ENCODE measurements at places on chromosomes 4 and X. TPM values are rescaled to one million over a fixed set of nuclear protein-coding genes. Genes with fewer than 3 reads are reported as not detected.

DNA sequence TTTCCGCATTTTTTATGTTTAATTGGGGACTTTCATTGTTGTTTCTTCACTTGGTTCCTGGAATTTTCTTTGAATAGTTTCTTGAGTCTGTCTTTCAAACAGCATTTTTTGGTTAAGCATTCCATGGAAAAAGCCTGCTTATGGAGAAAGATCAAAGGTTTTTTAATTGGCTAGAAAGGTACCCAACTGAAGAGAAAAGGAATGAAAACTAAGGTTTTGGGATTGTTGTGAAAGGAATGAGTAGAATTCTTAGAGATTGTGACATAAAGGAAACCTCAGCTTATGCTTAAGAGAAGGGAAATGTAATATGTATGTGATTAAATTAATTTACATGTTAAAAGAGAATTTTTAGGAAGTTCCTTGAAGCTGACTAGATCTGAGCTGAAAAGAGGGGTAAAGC lies 82.8 kb downstream of the CCKAR start:
- no peak for DNase-seq

ARSJ gene
- 31.0 TPM for total RNA-seq

- DNase-seq = no peak
Observed at GRCh38 chr4:1328267-1329155, 18.5 kb upstream of the UVSSA start.

PPID gene
- 10.6 TPM for total RNA-seq

CTAG2 gene
- not detected for total RNA-seq

DNA sequence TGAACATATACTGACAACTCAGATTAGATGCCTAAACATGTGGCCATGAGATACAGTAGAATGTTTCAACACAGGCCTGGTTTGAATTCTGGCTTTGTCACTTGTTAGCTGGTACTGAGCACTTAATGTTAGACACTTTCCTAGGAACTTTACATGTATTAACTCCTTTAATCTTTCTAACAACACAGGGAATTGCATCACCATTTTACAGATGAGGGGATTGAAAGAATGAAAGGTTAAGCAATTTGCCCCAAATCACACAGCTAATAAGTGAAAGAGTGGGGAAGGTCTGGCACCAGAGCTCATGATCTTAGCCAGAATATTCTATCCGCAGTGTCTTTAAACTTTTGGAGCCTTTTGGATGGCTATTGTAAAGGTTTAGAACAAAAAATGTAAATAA lies 95.9 kb downstream of the NYX start:
- DNase-seq = no peak

NELFA gene
- 49.4 TPM for total RNA-seq

VCX gene
- total RNA-seq = not detected
